GM23338 (cell line): ENCODE measurements at places on chromosomes 7 and 10. TPM values are rescaled to one million over a fixed set of nuclear protein-coding genes. Genes with fewer than 3 reads are reported as not detected.
A peak's percentile ranks its signal among the peaks of the same experiment; 100 is the strongest.

MKLN1 gene
- total RNA-seq: 31.5 and 46.5 TPM in 2 replicates

ADCY1 gene
- 14.6 and 18.7 TPM in 2 replicates for total RNA-seq

KIAA1217 gene
- 9.1 and 17.7 TPM in 2 replicates for total RNA-seq

C10orf105 gene
- 0.17 and 0.19 TPM in 2 replicates for total RNA-seq

STAMBPL1 gene
- 11.5 and 12.5 TPM in 2 replicates for total RNA-seq

FGFBP3 gene
- 73.2 and 73.9 TPM in 2 replicates for total RNA-seq

DNA sequence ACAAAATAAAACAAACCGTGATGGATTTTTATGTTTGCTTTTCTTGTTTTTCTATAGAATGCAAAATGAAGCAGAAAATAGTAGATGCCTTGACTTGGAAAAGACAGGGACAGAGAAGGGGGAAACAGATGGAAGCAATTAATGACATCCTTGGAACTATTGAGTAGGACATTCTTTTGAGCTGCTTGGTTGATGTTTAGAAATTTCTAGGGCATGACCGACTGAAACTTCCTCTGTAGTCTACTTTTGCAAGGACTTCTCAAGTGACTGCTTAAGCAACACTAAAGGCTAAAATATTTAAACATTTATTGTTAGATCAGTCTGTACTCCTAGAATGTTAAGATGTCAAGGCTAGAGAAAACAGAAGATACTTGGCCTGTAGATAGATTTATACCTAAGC is 49.4 kb downstream of the VCL start:
- no peak for DNase-seq

- no peak for DNase-seq
These were observed 200.1 kb upstream of the MEOX2 start for GRCh38 chr7:15886626-15887025.

DNA sequence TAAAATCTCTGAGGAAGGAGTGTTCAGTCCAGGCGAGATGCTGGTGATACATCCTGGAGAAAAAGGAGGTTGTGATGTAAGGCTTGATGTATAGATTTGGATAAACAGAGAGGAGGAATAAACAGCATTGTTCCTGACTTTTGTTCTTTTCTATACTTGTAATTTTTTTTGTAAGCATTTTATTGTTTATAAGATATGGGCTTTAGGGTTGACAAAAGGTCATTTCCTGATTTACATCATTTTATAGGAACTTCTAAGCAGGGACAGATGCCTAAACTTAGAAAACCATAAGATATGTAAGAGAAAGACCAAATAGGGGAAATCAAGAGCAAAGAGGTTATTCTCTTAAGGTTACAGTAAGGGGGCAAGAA is 16.7 kb upstream of the SLC26A4 start:
- no peak for DNase-seq

DNA sequence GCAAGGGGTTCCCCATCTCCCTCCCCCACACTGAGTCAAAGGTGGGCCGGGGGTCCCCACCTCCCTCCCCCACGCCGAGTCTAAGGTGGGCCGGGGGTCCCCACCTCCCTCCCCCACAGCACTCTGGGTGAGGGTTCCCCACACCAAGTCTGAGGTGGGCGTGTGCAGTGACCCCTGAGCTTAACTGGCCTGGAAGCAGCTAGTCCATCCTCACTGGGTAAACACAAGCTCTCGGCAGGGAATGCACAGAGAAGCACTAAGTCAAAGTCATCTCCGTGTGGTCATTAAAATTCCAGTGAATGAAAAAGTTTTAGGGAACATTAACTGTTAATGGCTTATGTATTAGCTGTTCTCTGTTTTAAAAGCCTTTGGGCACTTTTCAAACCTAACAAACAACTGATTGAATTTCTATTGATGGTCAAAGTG is 43.7 kb upstream of the PRKAR1B start:
- DNase-seq: no peak

DNA sequence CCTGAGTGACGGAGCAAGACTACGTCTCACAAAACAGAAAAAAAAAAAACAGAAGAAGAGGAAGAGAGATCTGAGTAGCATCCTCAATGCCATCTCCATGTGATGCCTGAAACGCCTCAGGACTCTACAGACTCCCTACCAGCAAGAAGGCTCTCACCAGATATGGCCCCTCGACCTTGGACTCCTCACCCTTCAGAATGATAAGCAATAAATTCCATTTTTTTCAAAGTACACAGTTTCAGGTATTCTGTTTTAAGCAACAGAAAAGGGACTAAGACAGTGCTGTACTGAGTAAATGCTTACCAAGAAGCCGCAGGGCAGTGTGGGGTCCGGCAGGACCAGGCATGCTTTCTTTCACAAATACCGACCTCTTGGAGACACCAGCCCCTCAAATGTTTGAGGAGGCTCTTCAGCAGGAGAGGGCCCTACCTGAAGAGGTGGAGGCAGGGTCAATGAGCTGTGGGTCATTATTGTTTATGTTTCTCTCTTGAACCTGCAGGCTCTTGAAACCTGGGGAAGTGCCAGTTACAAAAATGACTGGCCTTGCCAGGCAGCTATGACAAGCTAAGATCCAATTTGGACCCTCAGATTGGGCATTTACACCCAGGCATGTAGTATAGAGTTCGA is 204.1 kb upstream of the LYZL1 start:
- no peak for DNase-seq

DNA sequence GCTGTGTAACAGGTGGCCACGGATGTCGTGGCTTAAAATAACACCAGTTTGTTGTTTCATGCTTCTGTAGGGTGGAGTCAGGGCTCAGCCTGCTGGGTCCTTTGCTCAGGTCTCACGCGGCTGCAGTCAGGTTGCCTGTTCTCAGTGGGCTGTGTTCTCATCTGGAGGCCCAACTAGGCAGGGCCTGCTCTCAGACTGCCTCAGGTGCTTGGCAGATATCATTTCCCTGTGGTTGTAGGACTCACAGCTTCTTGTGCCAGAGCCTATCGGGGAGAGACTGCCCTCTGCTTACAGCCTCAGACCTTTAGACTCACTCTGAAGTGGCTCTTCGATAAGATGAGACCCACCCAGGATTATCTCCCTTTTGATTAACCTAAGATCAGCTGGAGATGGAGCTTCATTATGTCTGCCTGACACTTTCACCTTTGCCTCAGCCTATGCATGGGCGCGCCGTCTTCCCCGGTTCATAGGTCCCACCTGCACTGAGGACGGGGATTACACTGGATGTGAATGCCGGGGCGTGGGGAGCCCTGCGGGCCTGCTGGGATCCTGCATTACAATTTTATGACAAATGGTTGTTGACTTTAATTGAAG is 55.3 kb downstream of the INPP5A start:
- DNase-seq: no peak

- no peak for DNase-seq
These were observed 113.4 kb downstream of the GPR37 start for GRCh38 chr7:124652237-124652636.

DNA sequence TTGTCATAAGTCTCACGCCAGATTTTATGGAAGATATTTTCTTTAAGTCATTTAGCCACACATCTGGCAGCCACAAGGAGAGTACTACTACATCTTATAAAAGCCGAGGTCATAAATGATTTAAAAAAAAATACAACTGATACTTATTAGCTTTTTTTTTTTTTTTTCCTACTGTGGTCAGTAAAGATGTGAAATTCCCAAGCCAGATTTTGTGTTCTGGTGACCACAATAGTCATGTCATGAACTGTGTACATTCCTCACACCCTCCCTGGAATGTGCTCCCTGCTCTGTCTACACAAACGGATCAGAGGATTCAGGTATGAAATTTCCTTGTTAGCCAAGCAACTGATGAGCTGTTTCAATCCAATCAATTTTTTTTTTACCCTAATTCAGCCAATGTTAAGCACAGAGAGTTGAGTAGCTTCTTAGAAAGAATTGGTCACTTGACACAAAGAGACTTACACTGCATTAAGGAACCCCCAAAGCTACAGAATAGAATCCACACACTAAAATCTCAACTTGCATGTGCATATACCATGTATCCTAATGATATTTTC is 54.7 kb downstream of the CHRM2 start:
- no peak for DNase-seq

DNA sequence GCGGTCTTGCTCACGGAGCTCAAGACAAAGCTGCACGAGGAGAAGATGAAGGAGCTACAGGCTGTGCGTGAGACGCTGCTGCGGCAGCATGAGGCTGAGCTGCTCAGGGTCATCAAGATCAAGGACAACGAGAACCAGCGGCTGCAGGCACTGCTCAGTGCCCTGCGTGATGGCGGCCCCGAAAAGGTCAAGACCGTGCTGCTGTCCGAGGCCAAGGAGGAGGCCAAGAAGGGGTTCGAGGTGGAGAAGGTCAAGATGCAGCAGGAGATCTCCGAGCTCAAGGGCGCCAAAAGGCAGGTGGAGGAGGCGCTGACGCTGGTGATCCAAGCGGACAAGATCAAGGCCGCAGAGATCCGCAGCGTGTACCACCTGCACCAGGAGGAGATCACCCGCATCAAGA is 51.4 kb downstream of the JAKMIP3 start:
- DNase-seq: no peak

DNA sequence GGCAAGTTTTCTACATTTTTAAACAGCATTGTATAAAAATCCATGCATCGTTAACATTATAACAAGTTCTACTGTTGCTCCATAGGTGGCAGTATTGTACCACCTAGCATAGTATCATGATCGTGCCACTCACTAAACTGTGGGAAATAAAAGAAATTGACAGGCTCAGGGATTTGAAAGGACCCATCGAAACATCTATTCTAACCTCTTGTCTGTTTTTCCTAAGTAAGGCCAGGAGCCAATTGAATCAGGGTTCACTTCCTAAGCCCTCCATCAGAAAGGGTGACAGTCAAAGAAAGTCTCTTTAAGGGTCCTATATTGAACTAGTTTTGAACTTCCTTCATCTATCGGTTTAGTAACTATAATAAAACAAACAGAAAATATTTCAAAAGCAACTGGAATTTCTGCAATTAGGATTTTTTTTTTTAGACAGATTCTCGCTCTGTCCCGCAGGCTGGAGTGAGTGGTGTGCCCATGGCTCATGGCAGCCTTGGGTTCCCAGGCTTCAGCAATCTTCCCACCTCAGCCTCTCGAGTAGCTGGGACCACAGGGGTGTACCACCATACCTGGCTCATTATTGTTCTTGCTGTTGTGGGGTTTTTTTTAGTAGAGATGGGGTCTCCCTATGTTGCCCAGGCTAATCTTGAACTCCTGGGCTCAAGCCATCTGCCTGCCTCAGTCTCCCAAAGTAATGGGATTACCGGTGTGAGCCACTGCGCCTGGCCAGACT is 9.4 kb downstream of the HACD1 start:
- peak; percentile 79 for DNase-seq

GRCh38 chr7:152924238-152924637 is 164.7 kb downstream of the ACTR3B start:
- peak; percentile 21 for DNase-seq

- no peak for DNase-seq
These were observed 800.1 kb upstream of the ZWINT start for GRCh38 chr10:57161157-57161556.

DNA sequence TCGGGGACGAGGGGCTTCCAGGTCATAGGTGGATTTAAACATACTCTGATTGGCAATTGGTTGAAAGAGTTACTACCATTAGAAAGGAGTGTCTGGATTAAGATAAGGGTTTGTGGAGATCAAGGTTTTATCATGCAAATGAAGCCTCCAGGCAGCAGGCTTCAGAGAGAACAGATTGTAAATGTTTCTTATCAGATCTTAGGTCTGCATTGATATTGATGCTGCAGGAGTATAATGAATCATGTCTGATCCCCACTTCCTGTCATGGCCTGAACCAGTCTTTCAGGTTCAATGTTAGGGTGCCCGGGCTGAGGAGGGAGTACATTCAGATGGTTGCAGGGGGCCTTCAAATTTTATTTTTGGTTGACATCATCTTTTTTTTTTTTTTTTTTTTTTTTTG is 51.4 kb downstream of the SH3PXD2A start:
- peak; percentile 33 for DNase-seq
